ENCODE measurements at places on chromosomes 16 and 17. TPM values are rescaled to one million over a fixed set of nuclear protein-coding genes. Genes with fewer than 3 reads are reported as not detected.

- DNase-seq = no peak
These were observed 17.4 kb downstream of the RNF213 start for GRCh38 chr17:80277751-80278671.

GRCh38 chr17:79625706-79626105 lies 14.9 kb upstream of the RBFOX3 start:
- peak; percentile 46 for DNase-seq

GRCh38 chr16:13036600-13036999 lies 135.2 kb downstream of the SHISA9 start:
- no peak for DNase-seq

GRCh38 chr17:77706938-77707337 lies 251.6 kb upstream of the TNRC6C start:
- DNase-seq = no peak

DNA sequence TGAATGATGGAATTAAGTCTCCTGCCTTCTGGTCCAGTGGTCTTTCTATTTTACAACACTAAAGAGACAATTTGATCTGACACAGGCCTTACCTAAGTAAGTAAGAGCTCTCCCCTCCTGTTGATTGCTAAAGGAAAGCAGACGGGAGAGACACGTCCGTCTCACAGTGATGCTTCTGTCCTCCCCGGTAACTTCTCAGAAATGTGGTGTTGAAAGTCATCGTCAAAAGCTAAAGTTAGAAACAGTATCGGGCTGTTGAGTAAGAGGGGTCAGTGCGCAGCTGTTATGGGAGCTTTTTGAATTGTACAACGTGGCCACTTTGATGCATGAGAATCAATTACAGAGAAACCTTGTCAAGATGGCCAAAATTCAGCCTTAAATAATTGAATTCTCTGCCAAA lies 1.9 kb upstream of the RBFOX1 start:
- DNase-seq = no peak

GRCh38 chr16:46949241-46949892 lies 24.1 kb downstream of the DNAJA2 start:
- DNase-seq = no peak

GRCh38 chr17:71519285-71519684 lies 601.5 kb upstream of the SOX9 start:
- DNase-seq = no peak

DNA sequence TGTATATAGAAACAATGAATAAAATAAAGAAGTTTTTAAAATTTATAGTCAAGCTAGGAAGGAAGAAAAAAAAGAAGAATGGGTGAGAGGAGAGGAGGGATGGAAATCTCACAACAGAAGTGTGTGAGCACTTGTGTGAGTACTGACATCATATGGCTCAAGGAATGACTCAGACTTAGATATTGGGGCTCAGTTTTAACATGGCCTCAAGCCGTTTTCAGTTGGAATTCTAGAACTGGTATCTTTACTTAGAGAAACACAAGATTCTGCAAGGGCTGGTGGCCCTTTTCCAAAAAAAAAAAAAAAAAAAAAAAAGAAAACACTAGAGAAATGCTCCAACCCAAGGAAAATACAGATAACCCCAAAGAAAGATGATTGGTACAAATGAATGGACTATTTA lies 55.1 kb downstream of the STXBP4 start:
- DNase-seq = no peak

GRCh38 chr16:1784977-1785845 lies 2.5 kb downstream of the NUBP2 start:
- no peak for DNase-seq

DNA sequence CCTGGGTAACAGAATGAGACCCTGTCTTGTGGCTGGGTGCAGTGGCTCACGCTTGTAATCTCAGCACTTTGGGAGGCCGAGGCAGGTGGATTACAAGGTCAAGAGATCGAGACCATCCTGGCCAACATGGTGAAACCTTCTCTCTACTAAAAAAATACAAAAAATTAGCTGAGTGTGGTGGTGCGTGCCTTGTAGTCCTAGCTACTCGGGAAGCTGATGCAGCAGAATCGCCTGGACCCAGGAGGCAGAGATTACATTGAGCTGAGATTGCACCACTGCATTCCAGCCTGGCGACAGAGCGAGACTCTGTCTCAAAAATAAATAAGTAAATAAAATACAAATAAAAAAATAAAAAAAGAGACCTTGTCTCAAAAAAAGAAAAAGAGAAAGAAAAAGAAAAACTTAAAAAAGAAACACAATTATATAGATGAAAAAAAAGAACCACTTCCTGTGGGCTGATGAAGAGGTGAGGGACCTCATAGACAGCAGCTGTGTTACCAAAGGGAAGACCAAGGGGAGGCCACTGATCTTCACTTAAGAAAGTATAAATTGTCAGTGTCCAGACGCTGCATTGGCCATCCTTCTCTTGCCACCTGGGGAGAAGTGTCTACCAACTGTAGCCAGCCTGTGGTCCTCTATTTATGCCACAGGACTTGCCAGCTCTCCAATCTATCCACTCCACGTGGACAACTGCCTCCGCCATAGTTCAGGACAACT lies 24.4 kb upstream of the SMG1 start:
- DNase-seq = no peak

DNA sequence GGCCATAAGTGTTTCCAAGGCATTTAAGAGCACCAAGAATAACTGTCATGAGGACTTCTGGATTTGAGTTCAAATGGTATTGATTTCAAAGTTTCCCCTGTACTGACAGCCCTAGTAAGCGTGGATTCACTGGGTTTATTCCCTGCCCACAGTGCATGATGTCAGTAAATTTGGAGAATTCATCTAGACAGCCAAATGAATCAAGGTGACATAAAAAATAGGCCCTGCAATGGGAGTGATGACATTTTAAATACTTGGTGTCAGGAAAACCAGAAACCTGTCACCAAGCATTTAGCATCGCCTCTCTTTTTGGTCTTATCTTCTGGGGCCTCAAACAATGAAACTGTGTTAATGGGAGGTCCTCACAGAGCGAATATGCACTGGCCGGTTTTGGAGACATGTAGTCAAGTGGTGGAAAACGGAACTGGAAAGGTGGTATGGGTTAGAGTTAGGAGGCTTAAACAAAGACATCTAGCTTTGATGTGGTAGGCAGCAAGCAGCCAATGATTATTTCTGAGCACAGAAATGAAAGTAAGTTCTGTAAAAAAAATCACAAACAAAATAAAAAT lies 29.1 kb downstream of the COG4 start:
- no peak for DNase-seq

GRCh38 chr17:18362698-18363100 lies 651 bp downstream of the SHMT1 start:
- DNase-seq = no peak

The KRT12 gene
- not detected for total RNA-seq

The SRL gene
- total RNA-seq = 1.5 TPM

The MYOCD gene
- total RNA-seq = 26.5 TPM

The GLYR1 gene
- 51.6 TPM for total RNA-seq

The GJC1 gene
- total RNA-seq = 10.1 TPM

The CEP295NL gene
- 7.9 TPM for total RNA-seq

The SLC12A3 gene
- not detected for total RNA-seq

The MYO15A gene
- total RNA-seq = 6.1 TPM

Data from vagina (tissue), 2 donors.